ENCODE measurements at places on chromosomes 16 and 17. TPM values are rescaled to one million over a fixed set of nuclear protein-coding genes. Genes with fewer than 3 reads are reported as not detected.

The CDRT15 gene
- not detected for total RNA-seq

The ATAD5 gene
- total RNA-seq = 1.5 TPM

The SLC6A2 gene
- 1.1 TPM for total RNA-seq

The DRC7 gene
- not detected for total RNA-seq

- DNase-seq = no peak
Measured at GRCh38 chr17:29163563-29163962, 16.6 kb downstream of the MYO18A start.

GRCh38 chr17:62808576-62808970, 459 bp upstream of the MARCHF10 start:
- DNase-seq = no peak

DNA sequence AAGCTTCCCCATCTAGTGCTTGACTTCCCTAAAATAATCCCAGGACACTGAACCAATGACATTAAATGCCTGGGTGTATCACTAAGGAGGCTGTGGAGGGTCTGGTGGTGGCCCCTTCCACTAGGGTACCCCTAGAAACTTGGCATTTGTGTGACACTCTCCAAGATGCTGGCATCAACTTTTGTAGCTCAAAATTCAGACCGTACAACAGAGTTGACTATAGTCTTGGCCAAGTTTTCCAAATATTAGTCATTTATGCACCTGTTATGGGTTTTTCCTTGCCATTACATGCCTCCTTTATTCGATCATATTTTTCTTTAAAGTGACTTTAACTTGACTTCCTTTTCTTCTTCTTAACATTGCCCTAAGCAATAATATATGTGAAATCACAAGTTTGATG, 124.8 kb upstream of the CACNG3 start:
- no peak for DNase-seq

DNA sequence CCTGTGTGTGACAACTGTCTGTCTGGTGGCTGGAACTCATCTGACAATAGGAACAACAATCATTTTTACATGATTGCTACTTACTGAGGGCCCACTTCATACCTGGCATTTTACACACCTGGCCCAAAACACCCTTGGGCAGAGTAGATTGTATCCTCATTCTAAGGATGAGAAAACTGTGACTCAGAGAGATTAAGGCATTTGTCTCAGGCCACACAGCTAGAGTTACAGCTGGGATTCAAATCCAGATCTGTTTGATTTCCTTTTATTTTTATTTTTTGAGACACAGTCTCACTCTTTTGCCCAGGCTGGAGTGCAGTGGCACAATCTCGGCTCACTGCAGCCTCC, 242.1 kb downstream of the XYLT1 start:
- no peak for DNase-seq

- DNase-seq = no peak
Measured at GRCh38 chr16:82400046-82400445, 226.7 kb upstream of the CDH13 start.

DNA sequence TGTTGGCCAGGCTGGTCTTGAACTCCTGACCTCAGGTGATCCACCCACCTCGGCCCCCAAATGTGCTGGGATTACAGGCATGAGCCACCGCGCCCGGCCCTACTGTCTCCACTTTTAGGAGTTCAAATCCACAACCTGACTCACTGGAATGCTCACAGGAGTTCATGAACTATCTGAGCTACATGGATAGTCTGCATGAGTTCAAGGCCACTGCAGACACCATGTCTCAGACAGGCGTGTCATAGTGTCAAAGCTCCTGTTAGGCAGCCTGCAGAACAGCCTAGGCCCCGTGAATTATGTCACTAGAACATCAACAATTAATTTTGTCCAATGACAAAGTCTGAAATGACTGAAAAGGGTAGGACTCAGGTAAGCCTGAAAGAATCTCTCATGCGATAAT, 38.3 kb upstream of the NDRG4 start:
- DNase-seq = no peak

GRCh38 chr17:55478971-55479370, 32.3 kb downstream of the SMIM36 start:
- DNase-seq = no peak

DNA sequence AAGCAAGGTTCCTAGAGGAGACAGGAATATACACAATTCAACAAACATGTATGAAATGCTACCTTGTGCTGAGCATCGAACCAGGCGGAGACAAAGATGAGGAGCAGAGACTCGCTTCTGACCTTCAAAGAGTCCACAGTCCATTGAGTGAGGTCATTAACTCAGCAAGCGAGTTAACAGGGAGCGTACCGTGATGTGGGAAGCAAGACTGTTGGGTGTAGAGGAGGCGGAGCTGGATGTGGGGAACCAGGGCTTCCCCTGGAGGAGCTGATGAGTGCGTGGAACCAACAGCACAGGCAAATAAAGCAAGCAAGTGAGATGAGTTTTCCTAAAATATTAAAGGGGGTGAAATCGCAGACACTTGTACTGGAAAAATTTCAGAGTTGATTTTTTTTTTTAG, 65.0 kb downstream of the NXN start:
- DNase-seq = no peak

GRCh38 chr17:64091116-64091515, 38.8 kb downstream of the ERN1 start:
- DNase-seq = no peak

GRCh38 chr16:52721331-52721730, 174.4 kb upstream of the TOX3 start:
- no peak for DNase-seq

- DNase-seq = peak; percentile 71
Measured at GRCh38 chr17:64063766-64064224, 43.4 kb upstream of the ICAM2 start.

DNA sequence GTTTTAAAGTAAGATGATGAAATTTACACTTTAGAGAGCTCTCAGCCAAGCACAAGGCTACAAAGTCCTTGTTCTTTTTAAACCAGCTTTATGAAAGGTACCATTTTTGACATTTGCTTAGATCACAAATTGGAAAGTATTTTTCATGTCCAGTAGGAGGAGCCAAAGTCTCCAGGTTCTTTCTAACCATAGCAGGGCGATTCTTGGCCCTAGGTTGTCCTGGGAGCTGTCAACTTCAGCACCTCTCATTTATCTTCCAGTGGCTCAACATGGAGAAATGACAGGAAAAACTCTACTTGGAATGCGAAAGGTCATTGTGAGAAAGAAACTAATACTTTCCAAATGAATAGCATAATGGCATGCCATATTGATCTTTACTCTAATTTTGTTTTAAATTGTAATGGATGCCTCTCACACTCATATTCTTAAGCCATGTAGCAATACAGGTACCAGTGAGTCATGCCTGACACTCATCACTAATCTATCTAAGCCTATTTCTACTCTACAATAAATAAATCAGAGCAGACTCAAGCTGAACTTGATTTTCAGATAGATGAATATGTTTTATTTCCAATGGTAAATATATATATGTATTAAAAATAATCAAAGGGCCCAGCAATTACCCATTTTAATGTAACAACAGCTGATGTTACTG, 919.1 kb upstream of the EEF2KMT start:
- no peak for DNase-seq

DNA sequence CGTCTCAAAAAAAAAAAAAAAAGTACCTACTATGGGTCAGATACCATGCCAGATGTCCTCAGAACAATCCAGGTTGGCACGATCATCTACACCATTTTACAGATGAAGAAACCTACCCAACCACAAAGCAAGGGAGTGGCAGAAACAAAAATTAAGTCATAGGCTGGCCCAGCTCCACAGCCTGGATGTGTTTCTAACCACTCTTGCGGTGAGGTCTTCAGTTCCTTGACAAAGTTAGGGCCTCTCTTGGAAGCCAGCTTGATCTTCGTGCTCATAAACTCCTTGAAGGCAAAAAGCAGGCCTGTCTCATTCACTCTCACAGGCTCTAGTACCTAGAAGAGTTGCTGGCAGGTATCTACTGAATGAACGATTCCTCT, 6.2 kb downstream of the GGA2 start:
- DNase-seq = no peak

- peak; percentile 80 for DNase-seq
Measured at GRCh38 chr17:79707931-79708891, 22.5 kb upstream of the ENPP7 start.

DNA sequence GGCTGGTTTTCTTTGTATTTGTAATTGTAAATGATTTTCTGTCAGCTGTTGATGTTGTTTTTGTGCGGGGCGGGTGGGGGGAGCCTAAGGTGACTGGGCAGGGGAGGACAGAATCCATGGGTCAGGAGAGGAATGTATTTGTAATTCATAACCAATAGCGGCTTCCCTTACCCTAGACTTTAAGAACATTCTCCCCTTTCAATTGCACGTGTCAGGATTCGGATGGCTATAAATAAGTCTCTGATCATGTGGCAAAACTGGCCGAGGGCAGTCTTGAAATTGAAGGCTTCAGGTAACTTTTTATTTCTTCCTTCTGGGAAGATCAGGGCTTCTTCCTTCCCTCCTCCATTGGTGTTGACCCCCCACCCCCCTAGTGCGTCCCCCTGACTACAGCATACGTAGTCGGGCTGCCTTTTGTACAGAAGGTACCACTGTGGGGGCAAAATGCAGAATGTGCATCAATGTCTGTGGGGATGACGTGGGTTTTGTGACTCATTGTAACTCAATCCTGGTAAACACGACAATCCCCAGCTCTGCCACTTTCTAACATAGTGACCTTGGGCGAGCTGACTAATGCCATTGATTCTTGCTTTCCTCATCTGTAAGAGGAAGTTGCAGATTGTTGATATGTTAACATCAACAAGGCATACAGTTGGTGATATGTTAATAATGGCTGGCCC, 16.2 kb downstream of the MARCHF10 start:
- DNase-seq = no peak

All from sciatic nerve (tissue), 2 donors.